ENCODE measurements at places on chromosomes 1 and 21. TPM values are rescaled to one million over a fixed set of nuclear protein-coding genes. Genes with fewer than 3 reads are reported as not detected.

The CHIT1 gene
- total RNA-seq = not detected

The OR2L2 gene
- total RNA-seq = not detected

The HSPB7 gene
- total RNA-seq = not detected

The METTL18 gene
- total RNA-seq = 6.6 TPM

The FCMR gene
- not detected for total RNA-seq

The RIPPLY3 gene
- not detected for total RNA-seq

The TNFRSF9 gene
- 0.22 TPM for total RNA-seq

The KRTAP19-5 gene
- total RNA-seq = not detected

The ADAMTS4 gene
- total RNA-seq = 13.6 TPM

The ACTL8 gene
- not detected for total RNA-seq

The PADI2 gene
- not detected for total RNA-seq

The SELL gene
- 0.67 TPM for total RNA-seq

The A3GALT2 gene
- total RNA-seq = not detected

The RBBP5 gene
- 15.6 TPM for total RNA-seq

The OLIG2 gene
- not detected for total RNA-seq

The CNIH3 gene
- total RNA-seq = 2.5 TPM

The UBXN10 gene
- total RNA-seq = not detected

The GPR52 gene
- 2.2 TPM for total RNA-seq

The TFF2 gene
- not detected for total RNA-seq

The SMIM34 gene
- total RNA-seq = not detected

All from endothelial cell of umbilical vein (primary cell).